Upper lobe of right lung (tissue), 1 donor: ENCODE measurements at places on chromosomes 16 and 17.
A peak's percentile ranks its signal among the peaks of the same experiment; 100 is the strongest.

DNA sequence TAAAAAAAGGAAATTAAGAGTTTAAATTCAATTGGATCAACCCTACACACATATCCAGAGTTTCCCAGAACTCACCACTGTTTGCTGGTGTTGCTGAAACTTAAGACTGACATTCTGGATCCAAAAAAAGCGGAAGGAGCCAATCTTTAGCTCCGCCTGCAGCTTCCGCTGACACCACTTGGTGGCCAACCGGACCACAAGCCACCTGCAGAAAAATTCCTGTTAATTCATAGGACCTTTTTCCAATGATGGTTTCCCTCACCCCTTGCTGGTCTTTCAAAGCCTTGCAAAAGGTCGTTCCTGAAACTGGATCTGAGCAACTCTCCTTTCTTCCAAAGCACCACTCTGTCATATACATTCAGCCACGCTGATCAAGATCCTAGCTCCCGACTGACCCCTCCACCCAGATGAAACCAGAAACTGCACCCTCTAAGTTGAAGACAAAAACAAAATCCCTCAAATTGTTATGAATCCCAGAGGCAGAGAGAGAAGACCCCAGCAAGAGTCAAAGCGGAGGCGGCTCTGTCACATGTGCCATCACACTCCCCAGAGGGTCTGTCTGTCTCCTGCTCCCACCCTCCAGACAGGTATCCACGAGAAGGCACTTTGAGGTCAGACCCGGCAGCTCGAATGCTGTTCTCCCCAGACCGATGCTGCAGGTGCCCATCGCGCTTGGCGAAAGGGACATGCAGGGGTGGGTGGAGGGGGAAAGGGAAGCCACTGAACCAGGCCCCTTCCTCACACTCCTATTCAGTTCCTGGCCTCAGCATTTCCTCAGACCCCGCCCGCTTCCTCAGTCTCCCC, 773 bp downstream of the BLTP2 start:
- peak; percentile 72 for DNase-seq

- no peak for DNase-seq
These were observed 526.2 kb upstream of the CDH11 start for GRCh38 chr16:65648101-65648500.

- DNase-seq: no peak
These were observed 395.5 kb downstream of the TMEM114 start for GRCh38 chr16:8194794-8195193.

DNA sequence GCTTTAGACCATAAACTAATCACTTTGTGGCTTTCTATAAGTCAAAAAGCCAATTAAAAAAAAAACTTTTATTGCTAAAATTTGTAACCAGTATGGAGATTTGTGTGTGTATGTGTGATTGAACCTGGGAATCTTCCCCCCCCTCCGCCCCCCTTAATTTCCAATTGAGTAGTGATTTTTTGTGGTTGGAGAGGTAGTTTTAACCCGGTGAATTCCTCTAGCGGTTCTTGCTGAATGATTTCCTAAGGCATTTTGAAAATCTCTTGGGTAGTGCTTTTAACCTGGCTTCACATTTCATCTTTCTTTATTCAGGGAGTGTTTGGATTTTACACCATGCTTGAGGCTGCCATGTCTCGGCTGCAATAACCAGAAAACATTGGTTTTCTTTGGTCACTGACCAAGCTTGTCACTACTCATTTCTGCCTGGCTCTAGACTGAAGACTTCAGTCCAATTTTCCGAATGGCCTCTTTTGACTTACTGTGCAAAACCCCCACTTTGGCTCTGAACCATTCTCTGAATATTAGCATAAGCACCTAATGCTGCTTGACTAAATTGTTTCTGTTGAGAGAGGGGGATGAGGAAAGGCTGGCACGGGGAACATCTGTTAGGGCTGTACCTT, 35.6 kb downstream of the PRKCA start:
- no peak for DNase-seq

- no peak for DNase-seq
These were observed 30.2 kb downstream of the MINK1 start for GRCh38 chr17:4863321-4863720.
